ELF-1 (cell line): ENCODE measurements at places on chromosomes 3 and 15.

DNA sequence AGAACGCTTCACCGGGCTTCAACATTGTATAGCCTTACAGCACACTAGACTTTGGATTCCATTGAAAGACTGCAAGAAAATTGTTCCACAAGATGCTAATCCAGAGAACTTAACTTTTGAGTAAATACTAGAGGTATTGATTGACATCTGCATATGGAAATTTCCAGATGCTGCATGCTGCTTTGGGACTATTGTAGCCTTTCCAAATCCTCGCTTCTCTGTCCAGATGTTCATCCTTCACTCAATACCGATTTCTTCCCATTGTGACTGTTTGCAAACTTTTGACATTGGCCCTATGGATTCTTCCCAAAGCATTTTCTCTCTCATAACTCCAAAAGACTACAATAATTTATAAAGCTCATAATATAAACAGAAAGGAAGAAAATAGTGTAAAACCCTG lies 41.4 kb downstream of the COL6A6 start:
- DNase-seq: no peak

GRCh38 chr15:81209635-81210034 lies 13.0 kb downstream of the IL16 start:
- no peak for DNase-seq

GRCh38 chr3:104596551-104596950 lies 770.2 kb upstream of the ALCAM start:
- peak; percentile 16 for DNase-seq

DNA sequence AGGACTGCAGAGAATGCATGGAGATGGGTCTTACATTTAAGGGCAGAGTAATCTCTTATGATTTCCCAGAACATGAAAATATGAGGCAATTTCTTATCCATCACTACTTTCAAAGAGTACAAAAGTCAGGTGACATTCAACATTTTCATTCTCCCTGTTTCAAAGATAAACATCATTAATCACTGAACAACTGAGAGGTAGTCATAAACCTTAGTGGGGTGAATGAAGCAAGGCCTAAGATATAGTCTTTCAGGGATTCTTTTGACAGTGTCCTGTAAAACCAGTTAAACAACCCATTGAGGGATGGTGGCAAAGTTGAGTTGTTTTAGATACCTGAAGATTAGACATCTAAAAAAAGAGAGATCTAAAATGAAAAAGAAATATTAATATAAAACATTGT lies 271.6 kb upstream of the CBLB start:
- DNase-seq: no peak

GRCh38 chr3:151268267-151269235 lies 9.8 kb downstream of the P2RY14 start:
- no peak for DNase-seq

DNA sequence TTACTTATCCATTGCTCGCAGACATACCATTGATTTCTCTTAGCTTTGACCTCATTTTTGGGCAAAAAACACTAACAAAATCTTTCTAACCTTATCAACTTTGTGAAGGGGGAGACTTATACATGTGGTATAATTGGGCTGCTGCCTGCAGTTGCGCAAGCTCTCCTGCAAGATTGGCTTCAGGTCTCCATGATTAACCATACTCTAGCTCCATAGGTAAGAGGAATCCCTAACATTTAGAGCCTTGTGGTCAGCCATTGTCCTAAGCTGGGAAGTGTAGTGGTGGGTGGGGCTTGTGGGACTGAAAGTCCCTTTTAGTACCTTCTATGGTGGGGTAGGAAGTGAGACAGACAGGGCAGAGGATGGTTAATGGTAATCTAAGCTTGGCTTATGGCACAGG lies 179.6 kb upstream of the THRB start:
- DNase-seq: no peak

DNA sequence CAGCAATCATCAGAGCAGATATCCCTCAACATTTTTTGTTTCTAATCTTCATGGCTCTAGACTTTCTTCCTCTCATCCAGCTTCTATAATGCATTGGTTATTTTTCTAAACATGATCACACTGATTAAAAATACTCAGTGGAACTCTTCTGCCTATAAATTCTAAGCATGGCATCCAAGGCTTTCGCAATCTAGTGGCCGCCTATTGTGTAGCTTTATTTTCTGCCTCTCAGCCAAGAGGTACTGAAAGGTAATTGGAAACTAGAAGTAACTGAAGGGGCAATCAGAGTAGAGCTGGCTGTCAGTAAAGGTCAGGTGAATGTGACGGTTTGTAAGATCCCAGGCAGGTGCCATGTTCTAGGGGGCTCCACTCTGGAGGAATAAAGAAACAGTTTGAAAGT lies 33.4 kb downstream of the OXSM start:
- DNase-seq: no peak

GRCh38 chr15:64634576-64635498 lies 140.6 kb downstream of the RBPMS2 start:
- peak; percentile 89 for DNase-seq

GRCh38 chr3:139718415-139718814 lies 40.6 kb upstream of the NMNAT3 start:
- peak; percentile 66 for DNase-seq

GRCh38 chr3:108102420-108103039 lies 11.7 kb upstream of the CD47 start:
- DNase-seq: no peak

DNA sequence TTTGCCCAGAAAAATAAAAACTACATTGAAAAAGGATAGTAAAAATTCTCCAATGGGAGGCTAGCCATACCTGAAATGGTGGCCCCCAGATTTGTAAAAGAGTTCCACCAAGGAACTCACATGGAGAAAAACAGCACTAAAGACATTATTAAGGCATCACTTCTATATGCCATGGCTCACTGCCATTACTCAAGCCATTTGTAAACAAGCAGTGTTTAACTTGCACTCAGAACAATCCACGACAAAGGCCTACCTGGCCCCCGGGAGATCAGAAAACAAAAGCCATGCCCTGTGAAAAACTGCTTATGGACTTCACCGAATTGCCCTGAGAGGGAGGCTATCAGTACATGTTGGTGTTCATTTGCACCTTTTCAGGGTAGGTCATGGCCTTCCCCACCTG lies 19.6 kb downstream of the CCR8 start:
- DNase-seq: no peak

DNA sequence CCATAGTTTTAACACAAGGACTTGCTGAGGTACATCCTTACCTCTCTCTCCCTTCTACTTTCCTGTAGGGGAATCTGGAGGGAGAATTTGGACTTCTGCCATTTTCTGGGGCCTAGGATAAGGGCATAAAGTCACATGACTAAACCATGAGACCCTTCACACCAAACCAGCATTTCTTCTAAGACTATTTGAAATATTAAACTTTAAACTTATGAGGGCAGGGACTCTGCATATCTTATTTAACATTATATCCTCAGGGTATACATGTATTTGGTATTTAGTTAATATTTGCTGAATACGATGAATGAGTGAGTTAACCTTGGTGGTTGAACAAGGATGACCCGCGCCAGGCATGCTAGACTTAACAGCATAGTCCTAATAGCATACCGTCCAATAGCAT lies 63.4 kb downstream of the USP13 start:
- DNase-seq: no peak

- no peak for DNase-seq
These were observed 496.6 kb upstream of the SGO1 start for GRCh38 chr3:20682573-20682972.

GRCh38 chr3:33202711-33203457 lies 15.7 kb downstream of the SUSD5 start:
- DNase-seq: peak; percentile 6

DNA sequence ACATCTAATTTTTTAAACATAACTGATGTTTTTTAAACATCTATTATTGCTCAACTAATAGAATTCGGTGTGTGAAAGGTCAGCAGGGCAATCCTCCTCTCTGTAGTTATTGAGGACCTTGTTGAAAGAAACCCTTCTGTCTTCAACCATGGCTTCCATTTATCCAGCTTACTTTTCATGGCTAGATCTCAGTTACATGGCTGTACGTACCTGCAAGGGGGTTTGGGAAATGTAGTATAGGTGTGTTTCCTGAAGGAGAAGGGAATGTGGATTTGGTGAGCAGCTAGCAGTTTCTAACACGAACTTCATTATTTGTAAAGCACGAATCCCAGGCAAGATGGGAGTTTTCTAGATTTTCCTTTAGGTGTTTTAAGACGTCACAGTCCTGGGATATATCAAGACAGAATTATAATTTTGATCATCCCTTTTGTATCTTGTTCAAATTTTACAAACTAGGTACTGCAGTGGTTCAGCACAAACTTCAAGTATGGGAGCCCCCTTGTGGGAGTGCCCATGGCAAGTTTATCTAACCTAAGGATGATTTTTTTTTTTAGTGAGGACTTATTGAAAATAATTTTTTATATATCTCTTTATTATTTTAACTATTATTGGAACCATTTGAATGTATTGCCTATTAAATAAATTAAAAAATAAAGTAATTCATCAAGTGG lies 41.6 kb downstream of the FBXL2 start:
- no peak for DNase-seq

DNA sequence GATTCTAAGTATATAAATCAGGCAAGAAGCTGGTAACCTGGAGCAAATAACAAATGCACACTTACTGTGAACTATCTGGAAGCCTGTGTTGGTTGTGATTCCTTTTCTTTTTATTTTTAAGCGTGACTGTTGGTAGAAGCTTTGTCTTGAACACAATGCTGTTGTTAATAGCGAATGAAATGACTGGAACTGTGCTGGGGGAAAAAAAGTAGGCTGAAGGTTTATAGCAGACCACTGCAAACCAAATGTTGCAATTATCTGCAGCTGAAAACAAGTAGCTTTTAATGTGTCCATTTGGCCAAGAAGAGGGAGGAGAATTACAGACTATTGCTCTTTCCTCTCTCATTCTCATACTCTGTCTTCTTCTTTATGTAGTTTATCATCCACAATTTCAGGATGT lies 184.5 kb upstream of the DNAJC19 start:
- no peak for DNase-seq
